ENCODE measurements at places on chromosomes 3 and 15.
A peak's percentile ranks its signal among the peaks of the same experiment; 100 is the strongest.

DNA sequence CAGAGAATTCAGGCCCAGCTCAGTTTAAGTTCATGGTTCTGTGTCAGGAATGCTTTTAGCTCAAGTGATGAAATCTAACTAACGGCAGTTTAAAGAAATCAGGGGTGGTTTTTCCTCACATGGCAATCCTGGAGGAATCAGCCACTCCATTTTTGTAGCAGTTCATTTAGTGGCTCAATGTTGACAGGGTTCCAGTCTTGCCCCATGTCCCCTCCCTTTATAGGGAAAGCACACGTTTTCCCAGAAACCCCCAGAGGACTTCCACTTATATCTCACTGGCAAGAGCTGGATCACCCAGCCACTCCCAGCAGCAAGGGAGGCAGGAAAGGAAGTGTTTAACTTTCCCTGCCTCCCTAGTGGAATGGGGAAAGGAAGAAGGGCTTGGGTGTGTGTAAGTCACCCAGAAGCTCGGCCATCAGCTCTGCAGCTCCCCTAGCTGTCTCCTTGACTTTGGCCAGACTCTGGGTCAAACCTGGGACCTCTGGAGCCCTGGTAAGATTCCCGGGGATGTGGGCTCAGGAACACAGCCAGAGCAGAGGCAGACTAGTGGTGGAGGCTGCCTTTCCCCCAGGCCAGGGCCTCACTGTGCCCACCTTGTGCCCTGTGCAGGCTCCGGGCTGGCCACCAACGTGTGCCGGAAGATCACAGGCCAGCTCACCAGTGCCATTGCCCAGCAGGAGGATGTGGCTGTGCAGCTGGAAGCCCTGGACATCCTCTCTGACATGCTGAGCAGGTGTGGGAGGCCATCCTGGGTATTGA is 11.3 kb downstream of the CAND2 start:
- no peak for DNase-seq

- no peak for DNase-seq
Observed at GRCh38 chr15:43776101-43776717, 557 bp downstream of the ELL3 start.

- DNase-seq, result no peak
Observed at GRCh38 chr3:145942052-145942451, 218.9 kb downstream of the PLOD2 start.

DNA sequence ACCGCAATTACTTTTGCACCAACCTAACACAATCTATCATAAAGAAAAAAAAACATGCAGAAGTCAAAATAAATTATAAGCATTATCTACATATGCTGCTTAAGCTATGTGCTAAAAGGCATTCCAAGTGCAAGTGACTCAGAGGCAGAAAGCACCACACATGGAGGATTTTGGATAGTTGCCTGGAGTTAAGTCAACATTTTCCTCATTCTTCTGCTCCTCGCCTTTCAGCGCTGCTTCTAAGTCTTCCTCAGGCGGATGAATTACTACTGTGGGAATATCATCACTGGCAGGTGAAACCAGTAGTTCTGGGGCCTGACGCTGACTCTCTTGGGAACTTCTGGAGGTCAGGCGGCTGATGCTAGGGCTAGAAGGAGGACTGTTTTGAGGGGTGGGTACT is 53.1 kb downstream of the SLC4A7 start:
- DNase-seq, result peak; percentile 92

DNA sequence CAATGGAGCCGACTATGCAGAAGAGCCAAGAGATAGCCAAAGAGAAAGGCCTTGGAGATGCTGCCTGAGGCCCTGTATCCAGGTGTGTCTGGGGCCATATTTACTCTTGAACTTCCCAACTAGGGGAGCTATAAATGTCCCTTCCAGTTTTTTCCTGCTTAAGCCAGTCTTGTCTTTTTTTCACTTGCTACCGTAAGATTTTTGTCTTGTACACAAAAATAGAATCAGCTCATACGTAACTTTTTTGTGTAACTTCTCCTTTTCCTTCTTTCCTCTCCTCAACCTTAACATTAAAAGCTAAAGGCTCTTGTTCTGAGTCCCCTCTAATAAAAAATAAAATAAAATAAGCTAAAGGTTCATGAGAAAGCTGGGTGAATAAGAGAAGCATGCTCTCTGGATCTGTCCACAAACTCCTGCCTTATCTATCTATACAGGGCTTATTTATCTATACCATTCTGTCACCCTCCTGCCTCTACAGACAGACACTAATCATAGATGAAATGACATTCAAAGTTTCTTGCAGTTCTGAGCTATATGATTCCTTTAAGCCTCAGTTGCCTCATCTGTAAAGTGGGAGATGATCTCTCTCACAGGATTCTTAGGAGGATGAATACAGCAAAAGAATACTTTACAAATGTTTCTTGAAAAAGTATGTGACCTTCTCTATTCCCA is 4.6 kb downstream of the SUMF1 start:
- no peak for DNase-seq

DNA sequence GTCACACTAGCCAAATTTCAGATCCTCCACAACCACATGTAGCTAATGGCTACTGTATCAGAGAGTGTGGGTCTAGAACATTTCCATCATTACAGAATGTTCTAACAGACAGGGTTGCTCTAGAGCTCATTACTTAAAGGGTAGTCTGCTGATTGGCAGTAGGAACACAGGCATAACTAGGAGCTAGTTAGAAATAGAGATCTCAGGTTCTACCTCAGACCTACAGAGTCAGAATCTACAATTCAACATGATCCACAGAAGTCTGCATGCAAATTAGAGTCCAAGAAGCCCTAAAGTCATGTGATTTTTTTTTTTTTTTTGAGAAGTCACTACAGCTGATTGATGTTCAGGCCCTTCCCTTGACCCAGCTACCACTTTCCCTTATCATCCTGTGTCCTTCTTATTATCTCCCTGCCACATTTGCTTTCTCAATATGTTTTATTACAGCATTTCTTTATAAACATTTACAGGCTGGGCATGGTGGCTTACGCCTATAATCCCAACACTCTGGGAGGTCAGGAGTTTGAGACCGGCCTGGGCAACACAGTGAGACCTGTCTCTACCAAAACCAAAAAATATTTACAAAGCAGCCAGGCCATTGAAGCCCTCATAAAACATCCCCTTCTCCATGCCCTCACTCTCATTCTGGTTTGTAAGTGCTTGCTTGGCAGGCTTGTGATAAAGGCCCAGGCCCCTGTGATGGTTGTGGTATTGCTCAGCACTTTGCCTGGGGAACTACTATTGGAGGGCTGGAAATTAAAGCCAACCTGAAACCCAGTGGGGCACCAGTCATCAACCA is 3.8 kb upstream of the ABHD5 start:
- no peak for DNase-seq

GRCh38 chr3:132486099-132486498 is 68.8 kb downstream of the DNAJC13 start:
- peak; percentile 29 for DNase-seq

- no peak for DNase-seq
Observed at GRCh38 chr3:171307046-171307585, 153.1 kb downstream of the TNIK start.

DNA sequence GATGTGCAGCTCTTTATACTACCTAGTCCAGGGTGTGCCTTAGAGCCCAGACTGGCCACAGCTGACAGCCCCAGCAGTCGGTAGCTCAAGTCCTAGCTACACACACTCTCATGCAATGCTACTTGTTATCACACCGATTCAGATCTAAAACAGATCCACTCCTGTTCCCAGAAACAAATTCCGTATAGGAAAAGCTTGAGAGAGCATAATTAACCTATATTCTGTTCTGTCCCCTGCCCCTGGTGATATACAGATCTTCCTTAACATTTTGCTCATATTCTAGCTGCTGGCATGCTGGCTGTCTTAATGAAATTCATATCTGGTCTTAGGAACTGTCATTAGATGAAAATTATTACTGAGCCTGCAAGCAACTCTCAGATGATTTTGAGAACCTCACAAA is 204.3 kb downstream of the SOX2 start:
- DNase-seq, result no peak

- DNase-seq, result no peak
Observed at GRCh38 chr15:57763176-57763964, 56.9 kb downstream of the POLR2M start.

DNA sequence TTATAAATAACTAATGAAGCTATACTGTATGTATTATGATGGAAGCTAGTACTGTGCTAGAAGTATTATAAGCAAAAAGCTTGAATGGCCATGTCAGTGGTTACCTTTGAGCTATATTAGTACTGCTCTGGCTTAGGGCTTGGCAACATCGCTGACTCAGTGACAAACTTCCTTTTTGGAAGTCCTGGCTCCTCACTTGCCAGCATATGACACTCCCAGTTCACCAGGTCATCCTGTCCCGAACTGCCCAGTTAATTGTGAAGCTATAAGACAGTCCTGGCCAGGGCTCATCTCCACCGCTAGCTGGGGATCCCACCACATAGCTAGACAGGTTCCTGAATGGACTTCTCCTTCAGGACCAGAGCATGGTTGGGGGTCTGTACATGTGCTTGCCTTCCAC is 31.9 kb downstream of the RAB8B start:
- DNase-seq, result no peak

DNA sequence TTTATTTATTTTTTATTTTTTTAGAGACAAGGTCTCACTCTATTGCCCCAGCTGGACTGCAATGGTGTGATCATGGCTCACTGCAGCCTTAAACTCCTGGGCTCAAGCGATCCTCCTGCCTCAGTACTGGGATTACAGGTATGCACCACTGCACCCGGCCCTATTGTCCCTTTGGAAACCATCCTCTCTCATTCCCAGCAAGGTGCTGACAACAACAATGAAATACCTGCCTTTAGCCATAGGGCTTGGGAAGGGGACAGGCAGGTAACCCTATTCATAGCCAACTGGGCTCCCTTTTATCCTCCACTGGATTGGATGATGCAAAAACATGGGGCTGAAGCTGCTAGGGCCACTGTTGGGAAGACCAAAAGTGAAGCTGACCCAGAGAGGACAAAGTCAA is 43.1 kb downstream of the SCAP start:
- no peak for DNase-seq

GRCh38 chr15:89826671-89827655 is 12.3 kb upstream of the ANPEP start:
- no peak for DNase-seq

- peak; percentile 24 for DNase-seq
Observed at GRCh38 chr3:76324101-76324500, 538.8 kb upstream of the ZNF717 start.

GRCh38 chr15:25051399-25052154 is 96.8 kb downstream of the SNRPN start:
- DNase-seq, result no peak

- DNase-seq, result no peak
Observed at GRCh38 chr3:163033652-163034051, 1537.0 kb downstream of the OTOL1 start.

GRCh38 chr15:62491642-62492041 is 326.6 kb upstream of the C2CD4B start:
- DNase-seq, result peak; percentile 57

DNA sequence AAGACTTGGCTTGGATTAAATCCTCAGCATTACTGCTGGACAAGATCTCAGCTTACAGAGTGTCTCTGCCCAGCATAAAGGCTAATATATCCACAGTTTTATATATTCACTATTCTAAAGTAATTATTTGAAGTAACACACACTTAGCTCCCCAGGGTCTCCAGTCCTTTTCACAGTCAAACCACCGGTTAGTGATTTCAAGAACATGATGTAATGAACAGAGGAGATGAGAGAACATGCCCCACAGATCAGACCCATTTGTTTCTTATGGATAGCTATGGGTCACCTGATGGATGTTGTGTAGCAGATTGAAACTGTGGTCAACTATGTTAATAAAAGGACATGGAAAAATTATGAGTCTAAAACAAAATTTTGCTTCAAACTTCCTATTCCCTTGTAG is 44.8 kb upstream of the MRPL3 start:
- no peak for DNase-seq

GRCh38 chr15:45157974-45158373 is 28.2 kb downstream of the DUOX1 start:
- DNase-seq, result peak; percentile 70

DNA sequence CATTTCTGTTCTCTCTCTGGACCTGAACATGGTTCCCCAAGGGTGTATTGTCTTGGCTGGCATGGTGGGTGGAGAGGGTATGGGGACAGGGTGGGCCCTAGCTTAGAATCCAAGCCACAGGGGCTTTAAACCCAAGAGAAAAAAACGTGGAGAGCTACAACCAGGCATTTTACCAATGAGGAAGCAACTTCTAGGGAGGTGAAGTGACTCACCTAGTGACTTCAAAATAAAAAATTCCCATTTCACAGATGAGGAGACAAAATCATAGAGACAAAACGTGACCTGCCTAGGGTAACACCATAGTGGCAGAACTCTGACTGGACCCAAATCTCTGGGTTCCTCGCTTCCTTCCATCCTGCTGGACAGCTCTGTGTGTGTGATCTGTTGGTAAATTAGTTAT is 216.8 kb downstream of the RPLP1 start:
- no peak for DNase-seq

DNA sequence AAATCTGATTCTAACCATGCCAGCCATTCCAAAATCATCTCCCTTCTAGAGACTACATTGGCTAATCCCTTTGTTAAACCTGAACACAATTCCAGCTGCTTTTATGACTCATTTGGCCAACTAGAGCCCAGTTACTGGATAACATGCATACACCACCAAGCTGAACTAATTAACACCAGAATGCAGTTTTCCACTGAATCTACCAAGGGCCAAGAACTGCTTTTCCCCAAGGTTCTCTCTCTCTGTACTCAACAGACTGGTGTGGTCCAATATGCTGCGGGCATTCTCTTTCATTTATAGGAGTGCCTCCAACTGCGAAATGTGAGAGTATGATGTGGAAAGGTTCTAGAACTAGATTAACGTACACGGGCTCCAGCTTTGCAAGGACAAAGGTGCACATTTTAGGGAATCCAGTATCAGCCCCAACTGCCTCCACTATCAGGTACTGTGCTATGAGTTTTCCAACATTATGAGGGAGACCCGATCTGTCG is 1.5 kb downstream of the CHSY1 start:
- no peak for DNase-seq

- DNase-seq, result no peak
Observed at GRCh38 chr3:190696777-190697501, 165.6 kb downstream of the GMNC start.

GRCh38 chr3:51777985-51778384 is 1.1 kb downstream of the IQCF6 start:
- DNase-seq, result no peak

- DNase-seq, result no peak
Observed at GRCh38 chr15:57923750-57924149, 141.8 kb downstream of the ALDH1A2 start.
